Memory B cell (primary cell): ENCODE measurements at places on chromosomes 11 and 22.

- DNase-seq: no peak
These were observed 2.4 kb downstream of the CTSD start for GRCh38 chr11:1761110-1761856.

- no peak for DNase-seq
These were observed 4.8 kb downstream of the CYB5R2 start for GRCh38 chr11:7668464-7668863.

DNA sequence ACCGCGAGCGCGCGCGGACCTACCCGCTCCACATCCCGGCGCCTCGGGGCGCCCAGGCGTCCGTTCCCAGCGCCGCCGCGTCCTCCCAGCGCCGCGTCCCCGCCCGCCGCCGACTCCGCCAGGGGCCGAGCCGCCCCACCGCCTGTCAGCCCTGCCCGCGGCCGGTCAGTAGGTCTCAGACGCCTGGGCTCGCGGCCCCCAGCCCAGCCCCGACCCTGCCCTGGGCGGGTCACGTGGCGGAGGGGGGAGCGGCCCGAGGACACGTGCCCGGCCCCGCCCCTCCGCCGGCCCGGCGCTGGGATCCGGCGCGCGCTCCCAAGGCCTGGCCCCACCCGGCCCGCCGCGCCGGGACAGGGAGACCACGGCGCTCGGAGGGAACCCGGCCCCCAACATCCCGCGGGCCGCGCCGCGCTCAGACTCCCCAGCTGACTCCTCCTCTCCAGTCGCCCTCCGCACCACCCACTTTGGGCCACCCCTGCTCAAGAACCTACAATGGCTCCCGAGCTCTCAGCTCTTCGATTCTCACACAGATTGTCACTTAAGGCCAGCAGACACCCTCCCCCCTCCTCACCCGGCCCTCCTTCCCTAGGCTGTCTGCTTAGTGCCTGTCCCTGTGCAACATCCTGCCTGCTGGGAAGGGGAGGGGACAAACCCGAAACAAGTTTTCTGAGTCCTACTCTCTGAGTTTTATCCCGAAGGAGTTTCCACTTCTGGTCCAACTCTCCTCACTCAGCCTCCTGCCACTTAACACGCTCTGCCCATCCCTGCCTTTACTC lies at the start of gene RAB3IL1:
Gene RAB3IL1, minus strand, starts transcription at position 233 of the 776 bp plus-strand sequence. Its CDS starts 199 bp downstream, at position 34.
- DNase-seq: no peak

GRCh38 chr11:11381471-11382105 lies 28.5 kb upstream of the CSNK2A3 start:
- no peak for DNase-seq

DNA sequence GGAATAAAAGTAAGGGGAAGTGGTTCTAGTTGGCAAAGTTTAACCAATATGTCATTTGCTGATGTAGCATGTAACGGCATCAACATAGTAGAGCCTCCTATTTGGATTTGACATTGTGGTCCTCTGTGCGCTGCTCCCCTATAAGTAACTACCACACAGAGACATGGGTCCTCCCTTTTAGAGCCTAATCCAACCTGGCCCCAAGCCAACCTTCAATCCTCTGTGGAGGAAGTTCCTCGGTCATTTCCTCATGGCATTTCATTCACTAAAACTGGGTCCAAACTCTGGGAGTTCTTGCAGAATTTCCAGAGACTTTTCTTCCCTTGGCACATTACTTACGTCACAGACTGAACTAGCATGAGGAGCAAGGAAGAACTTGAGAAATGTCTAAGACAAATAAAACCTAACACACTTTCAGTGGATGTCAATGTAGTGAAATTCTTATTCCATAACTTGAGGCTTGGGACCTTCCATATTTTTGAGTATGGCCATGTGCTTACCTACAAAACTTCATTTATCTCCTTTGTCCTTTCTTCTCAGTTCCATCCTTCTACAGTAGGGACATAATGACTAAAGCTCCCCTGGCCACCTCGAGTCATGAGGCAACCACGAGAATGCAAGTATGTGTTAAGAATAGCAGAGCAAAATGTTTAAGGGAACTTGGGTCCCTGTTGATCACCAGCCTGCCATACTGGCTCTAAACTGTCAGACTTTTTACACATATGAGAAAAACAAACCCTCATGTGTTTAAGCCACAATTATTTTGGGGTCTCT lies 34.7 kb downstream of the MMP20 start:
- no peak for DNase-seq

DNA sequence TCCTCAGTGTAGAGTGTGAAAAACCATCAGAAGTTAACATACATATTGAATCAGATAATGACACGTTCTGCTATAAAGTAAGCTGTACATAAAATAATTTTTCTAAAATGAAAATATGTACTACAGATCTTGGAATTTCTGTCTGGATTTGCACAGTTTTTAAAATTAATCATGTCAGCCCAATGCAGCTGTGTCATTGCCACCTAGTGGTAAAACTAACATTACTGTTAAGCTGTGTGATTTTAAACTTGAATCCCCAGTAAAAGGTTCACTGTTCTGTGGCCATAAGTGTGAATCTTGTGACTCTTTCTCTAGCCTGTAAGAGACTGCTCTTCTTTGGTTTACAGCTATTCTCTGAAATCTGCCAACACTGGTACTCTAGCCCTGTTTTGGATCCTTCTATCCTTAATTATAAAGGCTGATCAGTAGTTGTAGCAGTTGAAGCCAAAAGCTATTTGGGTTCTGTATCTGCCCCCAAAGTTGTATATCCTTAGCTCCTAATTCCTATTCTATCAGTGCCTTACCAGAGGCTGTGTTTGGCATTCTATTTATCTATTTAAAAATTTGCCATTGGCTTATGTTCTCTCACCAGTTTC lies 4.0 kb downstream of the JRKL start:
- DNase-seq: no peak

- no peak for DNase-seq
These were observed 292.3 kb downstream of the METTL15 start for GRCh38 chr11:28400331-28401100.

- DNase-seq: no peak
These were observed 586.9 kb upstream of the KIRREL3 start for GRCh38 chr11:127587511-127587910.

- DNase-seq: peak; percentile 71
These were observed 18.2 kb downstream of the KCNJ1 start for GRCh38 chr11:128848815-128849455.

DNA sequence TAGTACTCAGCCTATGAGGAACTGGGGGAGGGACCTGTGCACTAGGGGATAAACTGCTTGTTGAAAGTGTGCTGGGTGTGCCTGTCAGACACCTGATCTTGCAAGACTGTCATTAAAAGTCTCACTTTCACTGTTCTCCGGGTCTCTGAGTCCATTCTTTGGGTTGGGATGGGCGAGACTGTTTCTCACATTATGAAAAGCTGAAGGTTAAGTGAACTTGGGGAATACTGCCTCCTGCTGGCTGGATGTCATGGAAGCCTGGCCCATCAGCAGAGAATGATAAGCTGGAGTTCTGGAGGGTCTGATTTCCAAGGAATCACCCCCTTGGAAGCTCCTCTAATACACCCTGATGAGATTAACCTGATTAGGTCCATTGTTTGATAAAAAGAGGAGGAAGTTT lies 9.0 kb upstream of the VPREB1 start:
- DNase-seq: peak; percentile 51

DNA sequence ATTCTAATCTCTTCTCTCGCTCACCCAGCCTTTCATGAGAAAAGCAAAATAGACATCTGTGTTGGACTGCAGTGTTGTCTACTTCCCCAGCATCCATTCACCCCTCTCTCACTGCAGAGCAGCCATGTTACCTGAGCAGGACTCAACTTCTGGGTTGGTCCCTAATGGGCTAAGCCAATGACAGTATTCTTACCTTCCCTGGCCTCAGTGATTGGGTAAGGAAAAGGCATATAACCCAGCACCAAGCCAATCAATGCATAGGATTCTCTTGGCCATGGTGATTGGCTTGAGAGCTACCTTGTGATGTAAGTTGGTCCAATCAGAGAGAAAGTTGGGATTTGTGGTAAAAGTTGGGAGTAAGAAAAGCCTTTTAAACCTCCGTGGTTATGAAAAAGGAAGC lies 99.8 kb upstream of the NECTIN1 start:
- no peak for DNase-seq

- DNase-seq: no peak
These were observed 54.1 kb downstream of the GRIK4 start for GRCh38 chr11:120565466-120566155.

DNA sequence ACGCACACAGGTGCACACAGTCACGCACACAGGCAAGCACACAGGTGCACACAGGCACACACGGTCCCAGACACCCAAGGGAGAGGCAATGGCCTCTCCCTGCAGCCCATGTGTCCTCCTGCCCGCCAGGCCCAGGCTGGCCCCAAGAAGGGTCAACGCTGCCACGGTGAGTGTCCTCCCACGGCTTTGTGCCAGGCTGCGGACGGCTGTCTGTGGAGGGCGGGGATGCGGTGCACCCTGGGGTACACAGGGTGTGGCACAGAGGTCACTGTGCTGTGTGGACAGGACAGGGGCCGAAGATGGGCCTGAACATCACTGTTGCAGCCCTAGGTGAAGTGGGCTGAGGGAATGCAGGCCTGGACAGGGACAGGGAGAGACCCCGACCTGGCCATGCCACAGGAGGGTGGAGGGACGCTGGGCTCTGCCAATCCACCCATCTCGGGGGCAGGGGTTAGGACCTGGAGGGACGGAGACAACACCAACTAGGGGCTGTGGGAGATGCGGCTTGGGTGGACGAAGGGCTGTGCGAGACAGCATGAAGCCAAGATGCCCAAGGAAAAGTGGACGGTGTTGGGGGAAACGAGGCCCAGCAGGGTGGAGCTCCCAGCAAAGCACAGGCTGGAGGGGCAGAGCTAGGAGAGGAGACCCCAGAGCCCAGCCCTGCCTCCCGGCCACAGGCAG lies 523.8 kb downstream of the BRD1 start:
- DNase-seq: no peak

GRCh38 chr11:7251836-7252682 lies at the start of gene SYT9:
SYT9 (plus strand) TSS chr11:7251904; CDS start chr11:7252187, 283 bp downstream.
- no peak for DNase-seq

DNA sequence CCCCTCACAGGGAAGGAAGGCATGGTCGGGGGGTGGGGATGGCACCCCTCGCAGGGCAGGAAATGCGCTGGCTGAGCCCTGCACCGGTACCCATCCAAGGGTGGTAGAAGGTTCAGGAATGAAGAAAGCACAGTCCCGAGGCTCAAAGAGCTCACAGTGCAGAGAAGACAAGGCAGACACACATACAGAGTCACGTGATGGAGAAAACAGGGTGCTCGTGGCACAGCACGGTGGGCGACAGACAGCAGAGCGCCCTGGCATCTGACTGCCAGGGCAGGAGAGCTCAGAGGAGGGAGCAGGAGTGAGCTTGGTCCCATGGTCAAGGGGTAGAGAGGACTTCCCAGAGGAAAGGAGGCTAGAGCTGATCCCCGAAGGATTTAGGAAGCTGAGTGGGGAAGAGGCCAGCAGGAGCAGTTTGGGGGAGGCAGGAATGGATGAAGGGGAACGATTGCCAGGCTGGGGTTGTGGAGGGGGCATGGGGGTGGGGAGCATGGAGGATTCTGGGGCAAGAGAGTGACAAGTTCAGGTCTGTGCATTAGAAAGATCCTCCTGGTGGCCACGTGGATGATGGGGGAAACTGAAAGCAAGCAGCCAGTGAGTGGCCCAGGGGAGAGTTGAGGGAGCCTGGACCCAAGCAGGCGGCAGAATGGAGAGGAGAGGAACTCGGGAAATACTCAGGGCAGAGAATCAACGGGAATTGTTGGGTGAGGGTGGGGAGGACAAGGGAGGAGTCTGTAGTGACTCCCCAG lies 43.9 kb downstream of the PDE2A start:
- DNase-seq: no peak

DNA sequence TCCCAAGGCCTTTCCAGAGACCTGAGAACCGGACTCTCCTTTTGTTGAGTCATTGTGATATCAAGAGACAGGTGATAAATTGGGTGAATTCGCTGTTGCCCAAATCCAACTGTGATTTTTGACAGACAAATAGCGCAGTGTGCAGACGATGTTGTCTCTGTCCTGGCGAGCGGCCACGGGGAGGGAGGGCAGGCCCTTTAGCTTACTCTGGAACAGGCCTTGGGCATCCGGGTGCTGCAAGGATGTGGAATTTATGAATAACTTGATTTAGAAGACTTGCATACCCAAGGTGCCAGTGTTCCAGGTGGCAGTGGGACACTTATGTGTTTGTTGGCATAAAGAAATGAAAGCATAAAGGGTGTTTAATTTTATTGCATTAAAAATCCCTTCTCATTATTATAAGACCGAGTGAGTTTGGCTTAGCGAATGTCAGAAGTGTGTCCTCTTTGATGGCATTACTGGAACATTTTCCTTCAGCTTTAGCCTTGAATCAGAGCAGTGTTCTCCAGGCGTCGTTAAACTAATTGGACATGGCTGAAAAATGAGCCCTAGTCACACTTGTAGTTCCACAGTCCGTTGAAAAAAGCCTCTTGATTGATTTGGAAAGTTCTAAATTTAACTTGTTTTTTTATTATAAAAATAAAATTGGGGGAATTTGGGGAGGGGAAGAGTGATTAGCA lies 9.4 kb downstream of the LDLRAD3 start:
- DNase-seq: no peak

GRCh38 chr11:94884376-94884775 lies 89.0 kb downstream of the CWC15 start:
- DNase-seq: no peak

DNA sequence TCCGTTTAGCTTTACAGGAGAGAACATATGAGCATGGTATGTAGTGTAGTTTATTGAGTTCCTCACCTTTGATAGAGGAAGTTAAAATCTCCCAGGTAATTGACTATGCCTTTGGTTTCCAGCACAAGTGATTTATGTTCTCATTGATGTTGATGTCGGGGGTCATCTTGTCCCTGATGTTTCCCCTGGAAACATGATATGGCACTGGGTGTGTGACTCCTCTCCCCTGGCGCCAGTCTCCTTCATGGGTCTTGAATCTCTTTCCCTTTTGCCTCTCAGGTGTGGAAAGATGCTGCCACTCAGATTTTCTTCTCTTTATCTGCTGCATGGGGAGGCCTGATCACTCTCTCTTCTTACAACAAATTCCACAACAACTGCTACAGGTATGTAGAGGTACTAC lies 28.3 kb downstream of the SLC6A5 start:
- DNase-seq: no peak

DNA sequence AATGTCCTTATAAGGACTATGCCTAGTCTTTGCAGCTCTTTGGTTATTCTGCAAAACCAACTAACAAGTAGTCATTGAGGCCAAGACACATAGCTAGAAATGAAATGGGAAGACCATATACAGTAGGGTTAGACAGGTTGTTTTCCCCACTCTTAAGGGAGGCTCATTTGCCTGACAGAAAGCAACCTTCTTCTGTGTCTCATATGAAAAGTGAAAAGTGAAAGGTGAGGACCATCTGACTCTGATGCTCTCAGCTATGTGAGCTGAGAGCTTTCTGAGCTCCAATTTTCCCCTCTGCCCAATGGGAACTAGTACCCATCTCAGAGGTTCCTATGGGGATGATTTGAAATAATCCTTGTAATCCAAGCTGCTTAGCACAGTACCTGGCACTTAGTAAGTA lies 142.0 kb upstream of the BDNF start:
- no peak for DNase-seq

GRCh38 chr22:35435201-35435740 lies 35.3 kb downstream of the MCM5 start:
- no peak for DNase-seq

- peak; percentile 22 for DNase-seq
These were observed 48.0 kb upstream of the CLPB start for GRCh38 chr11:72482211-72482812.

- no peak for DNase-seq
These were observed 14.5 kb upstream of the GAB2 start for GRCh38 chr11:78432058-78432515.
